ENCODE measurements at places on chromosomes 16 and 17.
A peak's percentile ranks its signal among the peaks of the same experiment; 100 is the strongest.

DNA sequence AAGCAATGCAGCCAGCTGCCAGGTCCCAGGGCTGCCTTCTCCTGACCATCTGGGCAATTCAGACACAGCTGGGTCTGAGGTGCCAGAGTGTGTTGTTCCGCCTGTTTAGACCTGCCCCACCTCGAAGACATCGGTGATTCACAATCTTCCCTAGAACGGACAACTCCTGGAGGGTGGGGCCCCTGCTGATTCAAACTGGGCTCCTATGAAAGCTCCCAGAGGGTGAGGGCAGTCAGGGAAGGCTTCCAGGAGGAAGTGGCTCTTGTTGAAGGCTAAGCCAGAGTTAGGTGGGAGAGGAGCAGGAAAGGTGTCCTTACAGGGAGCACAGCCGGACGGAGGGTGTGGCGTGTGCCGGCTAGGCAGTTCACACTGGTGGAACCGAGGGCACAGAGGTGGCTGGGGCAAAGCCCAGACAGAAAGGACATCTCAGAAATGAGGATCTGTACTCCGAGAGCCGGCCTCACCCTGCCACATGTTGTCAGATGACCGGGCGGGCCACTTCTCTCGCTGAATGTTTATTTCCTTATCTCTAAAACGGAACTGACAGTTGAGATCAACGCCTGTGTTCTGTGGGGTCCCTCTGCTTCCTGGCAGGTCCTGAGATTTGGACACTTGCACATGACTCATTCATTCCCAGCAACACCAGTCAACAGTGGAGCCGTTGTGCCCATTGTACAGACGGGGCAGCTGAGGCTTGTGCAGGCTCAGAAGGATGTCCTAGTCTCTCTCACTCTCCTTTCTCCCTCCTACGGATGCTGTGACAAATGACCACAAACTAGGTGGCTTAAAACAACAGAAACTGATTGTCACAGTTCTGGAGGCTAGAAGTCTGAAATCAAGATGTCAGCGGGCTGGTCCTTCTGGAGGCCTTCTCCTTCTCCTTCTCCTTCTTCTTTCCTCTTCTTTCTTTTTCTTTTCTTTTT lies 26.9 kb upstream of the LITAF start:
- DNase-seq = peak; percentile 39

DNA sequence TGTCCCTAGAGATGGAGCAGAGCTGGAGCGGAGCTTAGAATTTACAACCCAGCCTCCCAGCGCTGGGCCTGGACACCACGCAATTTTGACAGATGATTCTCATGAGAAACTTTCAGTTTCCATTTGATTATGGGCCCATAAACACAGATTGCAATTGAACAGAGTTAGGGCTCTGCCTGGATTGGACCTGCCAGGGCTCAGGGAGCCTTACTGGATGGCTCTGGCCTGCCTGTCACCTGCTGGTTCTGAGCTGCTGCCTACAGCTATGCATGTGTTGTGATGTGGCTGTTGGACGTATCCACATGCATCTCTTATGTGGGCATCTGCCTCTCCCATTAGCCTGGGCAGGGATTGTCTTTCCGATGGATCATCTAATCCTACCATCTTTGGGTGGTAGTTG lies 73.4 kb upstream of the SDK2 start:
- DNase-seq = no peak

- DNase-seq = no peak
Measured at GRCh38 chr17:59383893-59384292, 52.4 kb downstream of the YPEL2 start.

GRCh38 chr16:11114366-11115164 lies 141.4 kb downstream of the SOCS1 start:
- no peak for DNase-seq

Data from urothelium cell line (cell line).